ENCODE measurements at places on chromosomes 11 and 22.

GRCh38 chr11:36265793-36266628 lies 23.2 kb downstream of the COMMD9 start:
- DNase-seq, result no peak

DNA sequence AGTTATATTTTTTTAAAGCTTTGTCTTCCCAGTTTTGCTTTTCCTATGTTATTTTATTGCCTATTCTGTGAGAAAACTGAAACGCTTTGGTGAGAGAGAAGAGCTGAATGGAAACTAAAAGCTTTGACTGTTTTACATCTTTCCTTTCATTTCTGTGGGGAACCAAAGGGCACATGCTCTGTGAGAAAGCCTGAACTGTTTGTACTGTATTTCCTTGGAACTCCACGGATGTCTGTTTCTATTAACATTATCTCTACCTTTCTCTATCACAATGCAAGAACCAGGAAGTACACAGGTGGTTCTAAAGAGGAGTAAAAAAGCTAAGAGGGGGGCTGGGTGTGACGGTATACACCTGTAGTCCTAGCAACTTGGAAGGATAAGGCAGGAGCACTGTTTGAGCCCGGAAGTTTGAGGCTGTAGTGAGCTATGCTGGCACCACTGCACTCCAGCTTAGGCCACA lies 43.8 kb downstream of the CELF1 start:
- no peak for DNase-seq

DNA sequence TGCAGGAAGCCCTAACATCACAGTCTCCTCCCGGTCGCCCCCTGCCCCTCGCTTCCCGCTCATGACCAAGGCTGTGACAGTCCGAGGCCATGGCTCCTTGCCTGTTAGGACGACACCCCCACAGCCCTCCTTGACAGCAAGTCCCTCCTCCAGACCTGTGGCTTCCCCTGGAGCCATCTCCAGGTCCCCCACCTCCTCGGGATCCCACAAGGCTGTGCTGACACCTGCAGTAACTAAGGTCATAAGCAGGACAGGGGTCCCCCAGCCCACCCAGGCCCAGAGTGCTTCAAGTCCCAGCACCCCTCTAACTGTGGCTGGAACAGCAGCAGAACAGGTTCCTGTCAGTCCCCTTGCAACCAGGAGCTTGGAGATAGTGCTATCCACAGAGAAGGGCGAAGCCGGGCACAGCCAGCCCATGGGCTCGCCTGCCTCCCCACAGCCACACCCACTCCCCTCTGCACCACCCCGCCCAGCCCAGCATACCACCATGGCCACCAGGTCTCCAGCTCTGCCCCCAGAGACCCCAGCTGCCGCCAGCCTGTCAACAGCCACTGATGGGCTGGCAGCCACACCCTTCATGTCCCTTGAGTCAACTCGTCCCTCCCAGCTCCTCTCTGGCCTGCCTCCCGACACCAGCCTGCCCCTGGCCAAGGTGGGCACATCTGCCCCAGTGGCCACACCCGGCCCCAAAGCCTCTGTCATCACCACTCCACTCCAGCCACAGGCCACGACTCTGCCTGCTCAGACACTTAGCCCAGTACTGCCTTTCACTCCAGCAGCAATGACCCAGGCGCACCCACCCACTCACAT lies 63.2 kb downstream of the OTOG start:
- DNase-seq, result no peak

DNA sequence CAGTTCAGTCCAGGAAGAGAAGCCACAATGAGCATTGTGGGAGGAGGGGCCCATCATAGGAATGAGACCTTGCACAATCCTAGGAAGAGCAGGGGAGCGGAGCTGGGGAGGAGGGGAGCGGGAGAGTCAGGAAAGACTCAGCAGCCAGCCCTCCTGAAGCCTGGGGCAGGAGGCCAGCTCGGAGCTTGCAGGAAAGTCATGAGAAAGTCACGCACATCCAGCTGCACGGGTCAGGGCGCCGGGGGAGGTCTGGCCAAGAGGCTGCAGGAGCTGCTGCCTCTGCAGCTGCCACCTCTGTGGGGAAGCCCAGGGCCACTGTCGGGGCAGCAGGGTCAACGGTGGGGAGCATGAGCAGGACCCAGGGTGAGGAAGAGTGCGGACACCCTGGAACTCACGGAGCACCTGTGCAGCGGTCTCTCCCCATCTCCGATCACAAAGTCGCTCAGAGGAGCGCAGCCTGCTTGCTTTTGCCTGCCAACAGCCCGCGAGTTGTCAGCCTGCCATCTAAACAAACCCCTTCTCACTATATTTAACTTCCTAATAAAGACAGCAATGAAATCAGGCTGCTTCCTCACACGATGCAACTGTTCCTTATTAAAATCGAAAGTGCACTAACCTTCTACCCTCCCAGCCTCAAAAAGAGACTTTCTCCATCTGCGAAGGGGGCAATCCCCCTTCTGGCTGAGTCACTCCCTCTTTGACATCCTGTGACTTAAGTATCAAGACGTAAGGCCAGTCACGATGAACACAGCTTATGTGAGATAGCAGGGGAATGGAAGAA lies 52.9 kb upstream of the RTL6 start:
- no peak for DNase-seq

DNA sequence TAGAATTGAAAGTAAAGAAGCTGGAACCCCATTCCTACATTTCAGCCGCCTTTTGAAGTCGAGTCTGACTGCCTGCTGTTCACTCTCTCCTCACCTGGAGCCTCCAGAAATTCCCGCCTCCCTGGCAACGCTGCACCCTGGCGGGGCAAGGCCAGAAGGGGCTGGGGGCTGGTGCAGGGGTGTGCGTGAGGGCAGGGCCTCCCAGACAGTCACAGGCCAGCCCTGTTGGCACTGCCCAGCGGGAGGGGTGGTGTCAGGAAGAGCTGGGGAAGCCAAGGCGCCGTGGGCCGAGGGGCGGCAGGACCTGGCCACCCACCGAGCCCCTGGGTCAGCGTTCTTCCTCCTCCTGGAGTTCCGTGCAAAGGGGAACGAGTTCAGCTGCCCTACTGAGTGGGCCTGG lies 123.2 kb downstream of the KCNQ1OT1 start:
- no peak for DNase-seq
